ENCODE measurements at places on chromosomes 2 and 18.

DNA sequence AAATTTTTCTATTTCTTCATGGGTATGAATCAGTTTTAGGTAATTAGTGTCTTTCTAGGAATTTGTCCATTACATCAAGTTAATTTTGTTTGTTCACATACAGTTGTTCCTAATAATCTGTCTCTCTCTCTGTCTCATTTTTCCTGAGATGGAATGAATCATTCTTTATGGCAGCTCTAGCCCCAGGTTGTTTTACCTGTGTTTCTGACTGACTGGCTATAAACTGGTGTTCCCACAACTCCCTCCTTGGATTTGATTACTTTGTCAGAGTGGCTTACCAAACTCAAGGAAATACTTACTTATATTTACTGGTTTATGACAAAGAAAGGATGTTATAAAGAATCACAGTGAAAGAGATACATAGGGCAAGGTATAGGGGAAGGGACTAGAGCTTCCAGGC, 15.1 kb downstream of the ADNP2 start:
- DNase-seq: no peak

DNA sequence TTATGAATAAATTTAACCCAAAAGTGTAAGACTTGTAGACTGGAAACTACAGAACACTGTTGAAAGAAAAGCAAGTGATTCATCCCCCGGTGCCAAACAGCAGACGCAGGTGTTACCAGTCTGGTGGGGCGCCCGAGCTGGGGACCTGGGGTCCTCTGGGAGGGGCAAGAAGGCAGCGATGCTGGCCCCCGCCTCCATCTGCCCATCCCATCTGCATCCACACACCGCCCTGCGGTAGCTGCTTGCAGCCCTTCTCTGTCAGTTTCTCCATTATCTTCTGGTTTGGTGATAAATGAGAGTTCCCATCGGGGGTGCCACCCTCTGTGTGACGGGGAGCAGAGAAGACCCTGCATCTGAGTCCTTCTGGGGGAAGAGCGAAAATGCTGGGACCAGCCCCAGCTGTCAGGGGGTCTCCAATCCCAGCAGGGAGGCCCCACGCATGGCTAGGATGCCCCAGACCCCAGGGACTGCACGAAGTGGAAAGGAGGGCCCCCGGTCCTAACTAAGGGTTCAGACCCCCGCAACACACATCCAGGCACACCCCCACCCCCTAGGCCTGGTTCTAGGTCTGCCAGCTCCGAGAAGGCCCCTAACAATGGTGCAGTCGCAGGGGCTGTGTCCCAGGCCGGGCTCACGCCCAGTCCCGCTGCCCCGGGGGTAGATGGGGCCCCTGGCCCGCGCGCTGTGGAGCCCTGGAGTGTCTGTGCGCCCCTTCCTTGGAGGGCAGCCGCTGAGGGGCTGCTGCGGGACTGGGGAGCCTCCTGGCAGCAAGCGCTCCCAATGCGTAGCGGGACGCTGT, 686 bp upstream of the RGPD8 start:
- DNase-seq: no peak

GRCh38 chr2:112814278-112814677, 22.3 kb downstream of the IL1B start:
- DNase-seq: no peak

GRCh38 chr18:48699761-48700160, 160.9 kb downstream of the CTIF start:
- DNase-seq: no peak

DNA sequence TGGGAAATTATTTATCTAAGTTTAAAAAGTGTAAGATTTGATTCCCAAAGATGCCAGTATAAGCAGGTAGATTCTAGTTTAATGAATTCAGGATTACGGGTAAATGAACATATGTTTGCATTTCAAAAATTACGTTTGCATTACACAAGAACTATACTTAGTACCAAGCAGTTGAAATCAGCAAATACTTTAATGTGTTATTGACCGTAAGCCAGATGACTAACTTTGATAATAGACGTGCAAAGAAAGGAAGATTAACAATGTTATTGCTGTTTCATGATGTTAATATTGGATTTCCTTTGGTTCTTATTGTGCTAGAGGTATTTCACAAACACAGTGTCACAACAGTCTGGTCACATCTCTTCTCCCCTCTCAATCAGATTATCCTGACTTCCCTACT, 294.7 kb downstream of the TDRD15 start:
- no peak for DNase-seq

GRCh38 chr2:95374921-95375471, 27.5 kb upstream of the FAHD2A start:
- DNase-seq: no peak

DNA sequence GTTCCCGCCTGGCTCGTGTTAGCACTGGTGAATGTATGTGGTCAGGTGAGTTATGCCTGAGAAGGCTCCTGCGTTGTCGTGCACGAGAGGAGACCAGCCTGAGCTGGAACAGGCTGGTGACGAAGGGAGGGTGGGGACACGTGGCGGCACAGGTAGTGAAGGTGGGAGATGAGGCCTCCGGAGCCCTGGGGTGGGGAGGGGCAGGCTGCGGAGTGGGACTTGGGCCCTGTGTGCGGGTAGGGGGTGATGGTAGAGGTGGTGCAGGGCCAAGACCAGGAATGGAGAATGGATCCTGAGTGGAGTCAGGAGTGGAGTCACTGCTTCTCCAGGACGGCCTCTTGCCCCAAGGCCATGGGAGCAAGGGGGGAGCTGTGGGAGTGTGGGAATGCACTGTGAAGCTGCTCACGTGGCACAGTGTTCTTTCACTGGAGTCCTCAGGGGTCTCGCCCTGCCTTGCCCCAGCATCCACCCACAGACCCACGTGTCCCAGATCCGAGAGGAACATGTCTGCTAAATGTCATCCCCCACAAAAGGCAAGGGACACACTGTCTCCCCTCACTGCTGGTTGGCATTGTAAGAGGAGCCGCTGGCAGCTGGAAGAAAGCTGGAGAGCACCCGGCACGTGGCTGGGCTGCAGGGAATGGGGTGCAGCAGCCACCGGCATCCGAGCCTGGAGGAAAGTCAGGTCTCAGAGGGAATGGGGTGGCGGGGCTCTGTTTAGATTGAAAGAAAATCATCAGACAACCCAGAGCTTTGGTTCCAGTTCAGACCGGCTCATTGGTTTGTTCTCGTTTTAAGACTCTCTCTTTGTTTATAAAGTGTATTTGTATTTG, 63.7 kb downstream of the CYP26B1 start:
- no peak for DNase-seq

- no peak for DNase-seq
Measured at GRCh38 chr2:19675856-19676460, 225.8 kb downstream of the TTC32 start.

DNA sequence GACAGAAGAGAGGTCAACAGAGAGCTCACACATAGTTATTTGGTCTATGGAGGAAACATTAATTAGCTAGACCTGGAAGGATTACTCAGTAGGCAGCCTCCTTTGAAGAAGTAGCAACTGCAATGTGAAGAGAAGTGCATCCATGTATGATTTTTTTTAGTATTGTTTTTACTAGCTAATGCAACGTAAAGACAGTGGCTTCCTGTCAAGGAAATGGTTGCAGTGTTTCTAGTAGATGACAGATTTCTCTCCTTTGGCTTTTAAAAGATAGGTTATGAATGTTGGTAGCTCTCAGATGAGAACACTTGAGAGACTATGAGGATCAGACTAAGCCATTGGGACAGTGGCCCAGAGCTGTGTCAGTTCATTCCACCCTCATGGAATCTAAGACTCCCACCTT, 175.8 kb downstream of the AGPS start:
- DNase-seq: no peak

DNA sequence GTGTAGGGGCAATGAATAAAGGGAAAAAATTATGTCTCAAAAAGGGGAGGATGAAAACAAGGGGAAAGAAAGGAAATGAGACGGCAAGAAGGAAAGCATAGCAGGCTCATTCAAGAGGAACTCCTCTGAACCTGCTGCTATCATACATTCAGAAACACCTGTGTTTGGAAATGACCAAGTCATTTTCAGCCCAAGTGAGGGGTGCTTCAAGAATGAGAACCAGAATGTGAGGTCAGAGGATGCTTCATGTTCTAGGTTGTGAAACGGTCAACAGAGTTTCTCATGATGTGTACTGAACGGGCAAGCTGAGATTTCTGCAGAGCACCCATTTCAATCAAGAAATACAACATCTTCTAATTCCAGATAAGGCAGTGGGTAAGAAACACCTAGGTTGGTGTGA, 1367.2 kb upstream of the CELF4 start:
- DNase-seq: no peak

DNA sequence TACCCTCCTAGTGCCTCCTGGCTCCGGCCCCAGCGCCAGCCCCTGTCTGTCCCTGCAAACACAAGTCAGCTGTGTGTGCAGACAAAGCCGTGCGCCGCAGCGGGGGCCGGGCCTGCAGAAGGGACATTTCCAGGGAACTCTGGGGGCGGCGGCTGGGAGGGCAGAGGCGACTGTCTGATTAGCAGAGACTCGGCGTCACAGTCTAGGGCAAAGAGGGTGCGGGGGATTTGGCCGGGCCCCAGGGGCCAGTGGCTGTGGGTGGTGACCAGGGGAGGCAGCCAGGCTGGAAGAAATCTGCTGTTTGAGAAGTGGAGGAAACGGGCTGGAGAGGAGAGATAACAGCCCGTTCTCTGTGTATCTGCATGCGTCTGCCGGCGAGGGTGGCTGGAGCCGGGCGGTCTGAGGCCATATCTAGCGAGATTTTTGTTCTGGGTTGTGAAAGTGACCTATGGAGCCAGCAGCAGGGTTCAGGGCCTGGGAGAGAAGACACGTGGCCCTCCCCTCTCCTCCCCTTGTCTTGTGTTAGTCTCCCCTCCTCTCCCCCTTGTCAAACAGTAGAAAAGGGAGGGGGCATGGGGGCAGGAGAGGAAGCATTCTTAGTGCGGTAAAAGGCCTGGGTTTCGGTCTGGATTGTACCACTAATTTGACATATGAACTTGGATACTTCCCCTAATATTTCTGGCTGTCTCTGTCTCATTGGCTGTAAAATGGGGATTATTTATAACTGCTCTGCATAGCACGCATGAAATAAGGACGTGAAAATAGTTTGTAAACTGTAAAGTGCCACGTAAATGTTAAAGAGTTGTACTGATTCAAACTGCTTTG, 169.4 kb downstream of the SMAD7 start:
- peak; percentile 44 for DNase-seq

DNA sequence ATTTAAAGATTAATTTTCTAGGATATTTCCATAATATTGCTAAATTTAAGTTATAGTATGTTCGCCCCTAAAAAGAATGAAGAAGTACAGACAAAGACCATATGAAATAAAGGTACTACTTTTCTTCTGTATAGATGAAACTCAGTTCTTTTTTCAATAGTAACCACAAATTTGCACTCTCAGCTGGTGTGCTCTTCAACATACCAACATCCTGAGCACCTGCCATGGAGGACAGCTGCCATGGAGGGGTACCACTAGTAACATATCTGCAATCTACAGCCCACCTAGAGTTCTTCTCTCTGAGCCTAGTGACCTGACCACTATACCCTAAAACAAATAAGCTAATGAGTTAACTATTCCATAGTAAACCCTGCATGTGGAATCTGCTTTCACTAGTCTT, 36.8 kb upstream of the ERCC3 start:
- no peak for DNase-seq

GRCh38 chr18:5463831-5464230, 80.0 kb downstream of the EPB41L3 start:
- DNase-seq: no peak

DNA sequence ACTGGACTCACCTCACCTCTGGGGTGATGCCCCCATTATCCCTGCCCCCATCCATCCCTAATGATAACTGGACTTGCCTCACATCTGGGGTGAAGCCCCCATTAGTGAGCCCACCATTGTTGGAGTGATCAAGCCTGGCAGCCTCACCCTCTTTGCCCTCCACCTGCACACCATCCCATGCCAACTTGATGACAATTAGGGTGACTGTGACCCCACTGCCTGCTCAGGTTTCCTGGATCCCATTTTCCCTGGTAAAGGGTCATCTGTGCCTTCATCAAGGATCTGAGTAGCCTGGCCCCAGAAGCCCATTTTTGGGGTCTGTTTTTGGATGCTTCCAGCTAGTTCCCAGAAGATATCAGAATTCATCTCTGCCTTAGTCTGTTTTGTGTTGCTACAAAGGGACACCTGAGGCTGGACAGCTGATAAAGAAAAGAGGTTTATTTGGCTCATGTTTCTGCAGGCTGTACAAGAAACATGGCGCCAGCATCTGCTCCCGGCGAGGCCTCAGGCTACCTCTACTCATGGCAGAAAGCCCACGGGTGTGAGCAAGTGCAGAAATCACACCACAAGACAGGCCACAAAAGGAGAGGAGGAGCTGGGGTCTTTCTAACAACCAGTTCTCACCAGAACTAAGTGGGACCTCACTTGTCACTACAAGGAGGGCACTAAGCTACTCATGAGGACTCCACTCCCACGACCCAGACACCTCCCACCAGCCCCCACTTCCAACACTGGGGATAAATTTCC, 196.4 kb upstream of the TWIST2 start:
- DNase-seq: no peak

DNA sequence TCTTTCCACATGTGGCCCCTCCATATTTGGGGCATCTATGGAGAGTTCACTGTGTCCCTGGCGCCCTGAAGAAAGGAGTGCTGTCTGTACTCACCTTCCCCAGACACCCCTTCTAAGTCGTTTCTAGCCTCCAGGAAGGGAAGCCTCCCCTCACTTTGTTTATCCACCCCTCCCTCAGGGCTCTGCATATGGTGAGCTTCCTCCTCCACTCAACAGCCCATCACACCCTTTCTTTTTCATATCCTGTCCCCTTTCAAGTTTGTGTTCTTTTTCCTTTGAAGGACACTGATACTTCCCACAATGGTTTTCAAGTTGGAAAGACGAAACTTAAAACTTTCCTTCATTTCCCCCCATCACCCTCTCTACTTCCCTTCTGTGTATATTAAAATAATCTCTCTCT, 291.4 kb upstream of the POU3F3 start:
- DNase-seq: no peak

DNA sequence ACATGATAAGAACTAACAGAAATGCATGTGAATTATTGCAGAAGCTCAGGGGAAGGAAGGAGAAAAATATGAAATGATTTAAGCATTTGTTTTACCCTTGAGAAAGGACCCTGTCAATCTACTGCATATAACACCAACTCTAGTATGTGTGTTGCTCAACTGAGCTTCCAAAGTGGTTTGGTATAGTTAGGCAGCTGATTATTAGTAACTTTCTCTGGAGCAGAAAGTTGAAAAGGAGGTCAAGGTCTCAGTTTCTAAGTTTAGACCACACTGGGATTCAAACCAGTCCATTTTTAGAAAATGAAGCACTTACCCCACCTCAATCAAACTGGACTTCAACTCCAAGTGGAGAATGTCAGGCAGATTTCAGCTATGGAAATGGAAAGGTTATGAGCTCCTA, 123.3 kb upstream of the CDC42EP3 start:
- DNase-seq: no peak

- DNase-seq: no peak
Measured at GRCh38 chr18:3889803-3890202, 439.8 kb downstream of the TGIF1 start.

GRCh38 chr18:31419457-31419932, 28.0 kb upstream of the DSG3 start:
- DNase-seq: no peak

GRCh38 chr18:70653671-70654070, 364.8 kb downstream of the SOCS6 start:
- DNase-seq: no peak

GRCh38 chr2:143696651-143697050, 567.4 kb downstream of the ARHGAP15 start:
- no peak for DNase-seq

GRCh38 chr2:173214213-173214612, 138.6 kb downstream of the MAP3K20 start:
- no peak for DNase-seq

- DNase-seq: no peak
Measured at GRCh38 chr2:28361991-28362710, 30.5 kb upstream of the FOSL2 start.

All from mesothelial cell of epicardium (in vitro differentiated cells).